ENCODE measurements at places on chromosomes 13 and 19.

DNA sequence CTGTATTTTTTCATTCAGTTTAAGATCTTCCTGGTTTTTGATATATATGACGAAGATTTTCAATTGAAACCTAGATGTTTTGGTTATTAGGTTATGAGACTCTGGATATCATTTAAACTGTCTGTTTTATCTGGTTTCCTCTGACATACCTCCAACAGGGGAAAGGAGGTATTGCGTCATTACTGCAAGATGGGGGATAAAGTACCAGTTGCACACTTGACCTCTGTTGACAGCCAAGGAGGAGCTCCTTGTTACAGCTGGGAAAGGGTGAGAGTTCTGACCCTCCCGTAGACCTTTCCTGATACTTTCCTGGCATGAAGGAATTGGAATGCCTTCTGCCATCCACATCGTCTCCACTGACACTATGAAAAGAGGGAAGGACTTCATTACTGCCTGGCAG is 82.0 kb upstream of the SHISA2 start:
- no peak for DNase-seq

GRCh38 chr19:58558623-58559274 is 338 bp upstream of the UBE2M start:
- DNase-seq: no peak

GRCh38 chr13:89726690-89727435 is 1620.6 kb upstream of the MIR17HG start:
- no peak for DNase-seq

DNA sequence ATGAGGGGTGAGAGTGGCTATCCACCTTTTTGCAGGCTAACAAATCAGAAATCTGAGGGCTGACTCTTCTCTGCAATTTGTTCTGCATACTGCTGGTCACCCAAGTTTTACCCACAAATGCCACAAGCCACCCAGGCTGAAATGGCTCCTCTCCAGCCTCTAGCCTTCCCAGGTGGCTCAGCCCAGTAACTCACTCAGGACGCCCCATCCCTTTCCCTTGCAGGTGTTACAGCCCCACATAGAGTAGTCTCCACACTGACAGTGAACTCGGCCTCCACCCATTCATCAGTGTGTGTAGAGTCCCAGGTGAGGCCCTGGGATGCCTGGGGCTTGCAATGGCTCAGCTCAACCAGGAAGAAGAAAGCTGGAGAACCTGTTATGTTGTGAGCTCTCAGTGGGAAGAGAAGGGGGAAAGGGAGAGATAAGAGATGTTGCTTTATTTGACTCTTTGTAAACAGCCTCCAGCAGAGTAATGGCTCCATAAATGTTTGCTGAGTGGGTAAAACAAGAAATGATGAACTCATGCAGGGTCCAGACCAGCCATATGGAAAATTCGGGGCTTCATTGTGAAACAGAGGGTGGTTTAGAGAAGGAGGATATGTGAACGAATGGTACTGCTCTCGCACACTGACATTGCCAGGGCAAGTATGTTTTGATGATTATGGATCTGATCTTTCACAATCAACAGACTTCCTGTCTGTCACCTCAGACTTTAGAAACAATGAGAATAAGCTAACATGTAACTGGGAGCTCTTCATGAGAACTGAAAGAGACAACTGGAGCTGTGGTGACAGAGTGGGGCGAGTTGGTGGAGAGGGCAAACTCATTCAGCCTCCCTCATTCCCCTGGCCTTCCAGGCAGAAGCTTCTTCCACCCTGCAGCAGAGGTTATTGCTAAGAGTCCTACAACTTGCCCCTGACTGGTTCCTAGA is 74.2 kb upstream of the RFC3 start:
- no peak for DNase-seq

GRCh38 chr13:32907211-32907610 is 109.0 kb upstream of the KL start:
- DNase-seq: no peak

DNA sequence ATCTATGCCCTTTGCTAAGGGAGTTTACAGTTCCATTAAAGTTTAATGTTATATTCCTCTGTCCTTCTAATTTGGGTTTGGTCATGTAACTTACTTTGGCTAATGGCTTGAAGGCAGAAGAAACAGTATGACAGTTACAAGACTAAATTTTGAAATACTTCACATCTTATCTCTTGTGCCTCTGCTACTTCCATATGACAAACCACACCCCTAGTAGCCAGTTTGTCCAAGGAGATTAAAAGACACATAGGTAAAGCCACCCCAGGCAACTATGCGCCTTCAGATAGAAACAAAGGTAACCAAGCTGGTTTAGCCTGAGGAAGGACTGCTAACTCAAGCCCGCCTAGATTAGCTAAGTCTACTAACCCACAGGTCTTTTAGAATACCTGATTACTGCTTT is 273.4 kb upstream of the MIR17HG start:
- DNase-seq: no peak

DNA sequence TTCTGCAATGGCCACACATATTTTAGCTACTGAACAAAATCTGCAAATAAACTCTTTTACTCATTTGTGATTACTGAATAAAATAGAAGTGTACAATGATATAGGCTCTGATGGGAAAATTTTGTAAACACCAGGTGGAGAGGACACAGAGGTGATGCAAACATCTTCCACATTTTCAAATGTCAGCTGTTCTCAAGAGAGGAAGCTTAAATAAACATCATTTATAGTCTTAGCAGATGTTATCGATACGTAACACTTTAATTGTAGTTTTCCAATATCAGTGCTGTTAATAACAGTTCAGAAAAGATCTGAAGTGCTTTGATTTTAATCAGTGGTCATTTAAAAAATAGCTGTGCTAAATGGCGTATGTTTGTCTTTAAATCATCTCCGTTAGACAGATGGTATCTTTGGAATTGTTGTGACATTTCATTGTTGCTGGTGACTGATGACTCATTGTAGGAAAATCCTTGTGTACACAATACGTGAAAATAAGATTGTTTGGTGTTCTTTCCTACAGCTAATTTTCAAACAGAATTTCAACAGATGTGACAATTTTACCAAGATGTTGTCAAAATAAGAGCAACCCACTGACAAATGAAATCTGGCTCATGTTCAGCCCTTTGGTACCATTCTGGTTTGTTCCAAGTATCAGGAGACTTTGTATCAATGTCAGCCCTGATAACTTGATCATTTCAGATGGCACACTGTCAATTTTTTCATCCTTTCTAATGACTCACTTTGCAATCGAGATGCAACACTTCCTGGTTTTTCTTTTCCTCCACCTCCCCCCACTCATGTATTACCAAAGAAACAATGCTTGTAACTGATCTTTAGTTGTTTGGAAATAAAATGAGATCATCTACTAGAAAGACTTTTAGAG is 516.0 kb downstream of the DCT start:
- no peak for DNase-seq

DNA sequence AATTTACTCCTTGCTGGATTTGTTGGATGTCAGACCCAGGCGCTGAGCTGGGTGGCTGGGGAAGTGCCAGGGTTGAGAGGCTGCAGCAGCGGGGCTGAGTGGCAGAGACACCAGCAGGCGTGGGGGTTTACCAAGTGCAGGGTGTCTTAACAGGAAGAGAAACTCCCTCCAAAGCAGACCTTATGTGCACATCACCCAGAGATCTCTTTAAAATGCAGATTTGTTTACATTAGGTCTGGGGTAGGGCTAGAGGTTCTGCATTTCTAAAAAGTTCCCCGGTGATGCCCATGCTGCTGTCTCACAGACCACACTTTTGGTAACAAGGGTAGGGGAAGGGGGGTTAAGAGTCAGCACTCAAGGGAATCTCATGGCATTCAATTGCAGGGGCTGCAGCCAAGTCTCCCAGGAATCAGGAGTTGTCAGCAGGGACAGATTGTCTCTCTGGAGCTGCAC is 80.7 kb upstream of the OLFM4 start:
- no peak for DNase-seq

DNA sequence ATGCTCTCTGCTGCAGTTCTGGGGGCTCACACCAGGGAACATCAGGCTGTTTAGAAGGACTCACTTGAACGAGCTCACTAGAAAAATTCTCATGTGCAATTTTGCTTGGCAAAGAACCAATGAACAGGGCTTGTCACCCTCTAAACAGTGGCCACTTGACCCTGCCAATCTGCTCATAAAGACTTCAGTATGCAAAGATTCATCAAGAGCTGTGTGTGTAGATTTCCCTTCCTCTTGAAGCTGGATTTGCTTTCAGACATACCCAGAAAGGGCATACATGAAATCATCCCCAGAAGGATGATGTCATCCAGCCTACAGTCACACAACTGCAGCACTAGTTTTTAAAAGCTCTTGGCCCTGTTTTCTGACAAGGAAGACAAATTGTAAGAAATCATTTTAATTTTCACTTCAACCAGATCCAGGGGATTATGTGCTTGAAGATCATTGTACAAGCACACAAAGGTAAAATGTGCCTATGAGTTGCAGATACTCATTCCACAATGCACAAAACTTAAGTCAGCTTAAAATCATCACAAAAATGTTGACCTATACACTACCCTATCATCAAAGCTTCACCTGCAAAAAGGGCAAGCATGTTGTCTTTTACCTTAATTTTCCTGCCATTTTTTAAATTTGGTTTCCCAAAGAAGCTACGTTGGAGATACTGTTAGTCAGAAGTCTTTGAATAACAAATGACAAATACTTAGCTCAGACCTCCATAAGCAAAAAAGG is 5.2 kb upstream of the STK24 start:
- no peak for DNase-seq

GRCh38 chr19:17183271-17183761 is 31.8 kb upstream of the USE1 start:
- peak; percentile 37 for DNase-seq

DNA sequence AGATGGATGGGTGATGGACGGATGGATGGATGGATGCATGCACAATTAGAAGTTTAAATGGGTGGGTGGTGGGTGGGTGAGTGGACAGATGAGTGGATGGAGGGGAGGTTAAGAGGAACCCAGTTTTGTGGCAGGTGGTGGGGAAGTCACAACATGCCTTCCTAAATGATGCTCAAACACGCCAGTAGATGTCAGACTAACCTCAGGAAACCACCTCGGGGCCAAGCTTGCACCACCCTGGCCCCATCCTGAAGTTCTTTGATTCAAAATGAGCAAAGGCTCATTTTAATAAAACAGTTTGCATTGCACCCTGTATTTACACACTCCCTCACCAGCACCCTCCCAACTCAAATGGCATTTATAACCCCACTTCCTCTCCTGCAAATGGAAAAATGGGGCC is 91.4 kb upstream of the CACNA1A start:
- no peak for DNase-seq

DNA sequence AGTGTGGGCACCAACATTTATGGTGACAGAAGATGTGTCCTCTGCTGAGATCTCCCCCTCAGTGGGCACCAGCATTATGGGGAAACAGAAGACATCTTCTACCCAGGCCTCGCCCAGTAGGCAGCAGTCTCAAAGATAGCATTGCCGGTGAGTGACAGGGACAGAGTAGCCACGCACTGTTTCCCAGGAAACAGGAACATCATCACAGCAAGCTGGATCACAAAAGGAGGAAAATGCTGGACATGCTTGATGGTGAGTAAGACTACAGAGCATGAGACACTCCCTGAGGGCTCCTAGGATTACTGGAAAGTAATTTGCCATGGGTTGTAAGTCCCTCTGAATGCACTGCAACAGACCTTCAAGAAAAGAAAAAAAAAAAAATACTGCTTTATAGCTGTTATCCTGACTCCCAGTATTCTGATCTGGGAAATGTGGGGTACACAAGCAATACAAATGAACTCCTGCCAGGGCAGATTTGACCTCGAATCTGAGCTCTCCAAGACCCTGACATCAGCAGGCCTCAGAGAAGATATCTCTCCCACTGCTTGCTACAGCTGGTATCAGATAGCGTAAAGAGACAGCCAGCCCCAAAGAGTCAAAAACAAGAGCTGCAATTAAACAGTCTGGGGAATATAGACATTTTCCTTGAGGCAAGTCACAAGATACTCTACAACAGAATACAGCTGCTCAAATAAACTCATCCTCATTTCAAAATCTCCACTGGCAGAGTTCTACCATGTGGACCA is 180.4 kb downstream of the RBM26 start:
- DNase-seq: no peak

DNA sequence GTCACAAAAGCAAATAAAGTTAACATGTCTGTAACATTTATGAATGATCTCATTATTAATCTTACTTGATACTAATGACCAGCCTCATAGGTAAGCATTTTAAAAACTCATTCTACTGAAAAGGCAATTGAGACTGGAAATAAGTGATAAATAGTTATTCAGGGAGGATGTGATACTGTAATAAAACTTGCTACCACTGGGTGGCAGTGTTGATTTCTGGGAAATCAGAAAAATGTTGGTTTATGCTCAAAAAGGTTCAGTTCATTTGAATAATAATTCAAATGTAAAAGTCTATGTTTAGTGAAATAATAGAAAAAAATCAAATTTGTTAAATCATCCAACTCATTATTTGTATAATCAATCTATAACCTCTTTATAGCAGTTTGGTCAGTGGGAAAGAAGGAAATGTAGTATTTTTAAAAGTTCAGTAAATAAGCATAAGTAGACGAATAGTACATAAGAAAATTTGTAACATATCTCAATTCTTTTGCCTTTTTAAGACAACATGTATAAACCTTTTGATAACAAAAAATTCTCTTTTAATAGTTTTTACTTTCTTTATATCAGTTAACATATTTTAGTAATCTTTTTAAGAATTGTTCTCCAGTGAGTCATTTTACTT is 9.6 kb downstream of the ABHD13 start:
- no peak for DNase-seq

DNA sequence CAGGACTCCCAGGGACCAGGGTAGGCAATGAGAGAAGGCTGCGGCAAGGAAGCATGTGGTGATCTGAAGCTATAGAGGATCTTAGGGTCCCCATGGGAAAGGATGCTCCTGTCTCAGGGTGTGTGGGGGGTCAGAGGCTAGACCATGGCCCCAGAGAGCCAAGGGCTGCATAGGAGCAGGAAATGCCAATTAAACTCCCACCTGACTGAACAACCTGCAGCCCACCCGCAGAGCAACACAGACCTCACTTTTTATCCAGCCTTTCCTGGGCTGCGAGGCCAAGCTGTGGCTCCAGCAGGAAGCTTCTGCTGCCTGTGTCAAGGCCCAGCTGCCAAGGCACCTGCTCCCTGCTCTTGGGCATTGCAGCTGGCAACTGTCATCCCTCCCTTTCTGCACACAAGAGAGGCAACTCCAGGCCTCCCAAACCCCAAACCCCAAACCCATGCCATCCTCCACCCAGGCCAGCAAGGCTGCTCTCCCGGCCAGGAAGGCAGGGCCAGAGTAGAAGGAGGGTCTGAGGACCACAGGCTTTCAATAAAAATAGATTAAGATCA is 290.1 kb downstream of the FOXO1 start:
- DNase-seq: peak; percentile 3

DNA sequence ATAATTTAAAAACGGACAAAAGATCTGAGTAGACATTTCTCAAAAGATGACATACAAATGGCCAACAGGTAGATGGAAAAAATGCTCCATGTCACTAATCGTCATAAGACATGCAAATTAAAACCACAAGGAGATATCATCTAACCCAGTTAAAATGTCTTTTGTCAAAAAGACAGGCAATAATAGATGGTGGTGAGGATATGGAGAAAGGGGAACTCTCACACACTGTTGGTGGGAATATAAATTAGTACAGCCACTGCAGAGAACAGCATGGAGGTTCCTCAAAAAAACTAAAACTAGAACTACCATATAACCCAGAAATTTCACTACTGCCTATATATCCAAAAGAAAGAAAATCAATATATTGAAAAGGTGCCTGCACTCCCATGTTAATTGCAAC is 37.9 kb downstream of the OR10H4 start:
- DNase-seq: no peak

All from GF-D8 (cell line).